SHP77 treated with DMSO at 0.1 percent for 48 hours (cell line): ENCODE measurements at places on chromosomes 13 and 19.

DNA sequence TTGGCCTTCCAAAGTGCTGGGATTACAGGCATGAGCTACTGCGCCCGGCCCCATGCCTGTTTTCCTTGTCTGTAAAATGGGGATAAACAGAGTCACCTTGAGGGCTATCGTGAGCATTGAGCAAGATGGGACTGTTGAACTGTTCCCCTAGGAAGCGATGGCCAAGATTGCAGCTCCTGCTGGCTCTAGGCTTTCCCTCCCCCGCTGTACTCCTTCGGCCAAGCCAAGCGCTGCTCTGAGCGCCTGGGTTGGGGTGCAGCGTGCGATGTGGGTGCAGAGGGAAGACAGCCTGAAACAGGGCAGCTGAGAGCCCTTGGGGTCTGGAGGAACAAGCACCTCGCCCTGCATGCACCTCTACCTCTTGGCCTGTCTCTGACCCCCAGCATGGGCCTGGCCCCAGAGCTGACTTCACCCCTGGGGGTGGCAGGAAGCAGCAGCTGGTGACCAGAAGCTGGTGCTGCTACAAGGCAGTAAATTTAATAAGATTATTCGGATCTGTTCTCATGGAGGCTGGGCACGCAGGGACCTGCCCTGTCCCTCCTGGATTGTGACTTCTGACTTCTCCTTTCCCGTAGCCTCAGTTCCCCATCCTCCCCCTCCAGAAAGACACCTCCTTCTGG, 5.3 kb downstream of the GNG8 start:
- DNase-seq = no peak

DNA sequence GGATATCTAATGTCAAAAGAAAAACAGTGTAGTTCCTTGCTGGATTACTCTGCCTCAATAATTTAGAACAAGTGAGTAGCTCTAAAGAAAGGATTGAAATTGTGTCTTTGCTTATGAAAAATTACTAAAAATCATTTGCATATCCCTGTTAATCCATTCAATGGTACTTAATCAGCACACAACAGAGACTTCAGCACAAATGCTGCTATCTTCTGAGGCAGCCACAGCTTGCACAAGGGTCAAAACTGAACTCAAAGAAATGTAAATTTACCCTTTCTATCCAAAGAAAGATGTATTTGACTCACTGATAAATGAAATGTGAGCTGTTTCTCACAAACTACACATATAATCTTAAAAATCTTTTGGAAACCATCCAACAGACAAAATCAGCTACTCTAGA, 116.2 kb downstream of the LHFPL6 start:
- no peak for DNase-seq

DNA sequence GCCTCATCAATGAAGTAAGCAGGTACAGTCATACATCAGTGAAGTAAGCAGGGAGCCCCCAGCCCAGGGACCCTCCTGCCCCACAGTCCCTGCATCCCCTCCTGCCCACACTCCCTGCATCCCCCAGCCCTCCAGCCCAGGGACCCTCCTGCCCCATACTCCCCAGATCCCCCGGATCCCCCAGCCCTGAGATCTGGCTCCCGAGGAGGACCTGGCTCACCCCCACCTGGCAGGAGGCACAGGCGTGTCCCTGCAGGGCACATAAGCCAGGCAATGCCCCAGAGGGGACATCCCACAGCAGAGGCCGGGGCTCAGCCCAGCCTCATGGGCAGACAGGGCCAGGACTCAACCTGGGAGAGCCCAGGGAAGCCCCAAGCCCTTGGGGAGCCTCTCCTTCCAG, 53.6 kb upstream of the TPM4 start:
- no peak for DNase-seq

DNA sequence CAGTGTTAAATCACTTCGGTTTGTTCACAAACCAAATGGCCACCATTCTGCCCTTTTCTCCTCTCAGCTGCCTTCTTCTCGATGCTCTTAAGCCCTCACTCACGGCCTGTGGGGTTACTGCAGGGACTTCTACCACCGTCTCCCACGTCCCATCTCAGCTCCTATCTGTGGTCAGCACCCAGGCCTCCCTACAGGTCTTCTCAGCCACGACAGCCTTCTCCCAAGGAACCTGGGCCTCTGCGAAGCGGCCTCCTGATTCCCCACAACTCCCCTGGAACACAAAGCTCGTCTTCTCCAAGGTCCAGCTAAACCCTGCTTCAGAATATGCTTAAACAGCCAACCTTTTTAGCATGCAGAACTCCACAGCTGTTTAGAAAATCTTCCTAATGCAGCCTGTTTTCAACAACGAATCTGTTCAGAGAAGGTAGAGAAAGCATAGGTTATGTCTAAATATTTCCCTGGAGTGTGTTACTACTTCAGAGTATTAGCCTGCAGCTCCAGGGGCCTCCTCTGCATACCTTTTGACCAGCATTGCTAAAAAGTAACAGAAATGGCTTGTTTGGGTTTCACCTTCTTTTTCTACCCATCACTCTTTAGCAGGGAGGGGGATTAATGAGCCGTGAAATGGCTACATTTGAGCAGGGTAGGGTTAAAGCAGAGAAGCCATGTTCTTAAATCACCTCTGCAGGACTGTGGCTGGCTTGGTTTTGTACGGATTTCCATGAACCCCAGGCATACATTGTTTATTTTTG, 104.0 kb downstream of the COL4A2 start:
- no peak for DNase-seq

- DNase-seq = no peak
These were observed 3.0 kb upstream of the PGLYRP1 start for GRCh38 chr19:46025835-46026234.

- no peak for DNase-seq
These were observed 1.9 kb upstream of the JUND start for GRCh38 chr19:18283338-18283737.

- no peak for DNase-seq
These were observed 13.1 kb downstream of the CCDC97 start for GRCh38 chr19:41323023-41323422.

DNA sequence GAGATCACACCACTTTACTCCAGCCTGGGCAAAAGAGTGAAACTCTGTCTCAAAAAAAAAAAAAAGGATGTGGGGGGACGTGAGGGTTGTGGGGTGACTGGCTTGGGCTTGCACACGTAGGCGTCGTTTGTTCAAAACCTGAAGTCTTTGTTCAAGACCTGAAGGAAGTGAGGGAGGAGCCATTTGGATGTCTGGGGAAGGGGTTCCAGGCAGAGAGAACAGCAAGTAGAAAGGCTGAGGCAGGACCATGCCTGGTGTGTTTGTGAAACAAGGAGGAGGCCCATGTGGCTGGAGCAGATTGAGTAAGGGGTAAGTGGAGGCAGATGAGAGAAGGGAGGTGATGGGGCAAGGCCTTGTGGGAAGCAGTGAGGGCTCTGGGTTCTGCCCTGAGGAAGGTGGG, 27.8 kb downstream of the PIN1 start:
- DNase-seq = no peak

DNA sequence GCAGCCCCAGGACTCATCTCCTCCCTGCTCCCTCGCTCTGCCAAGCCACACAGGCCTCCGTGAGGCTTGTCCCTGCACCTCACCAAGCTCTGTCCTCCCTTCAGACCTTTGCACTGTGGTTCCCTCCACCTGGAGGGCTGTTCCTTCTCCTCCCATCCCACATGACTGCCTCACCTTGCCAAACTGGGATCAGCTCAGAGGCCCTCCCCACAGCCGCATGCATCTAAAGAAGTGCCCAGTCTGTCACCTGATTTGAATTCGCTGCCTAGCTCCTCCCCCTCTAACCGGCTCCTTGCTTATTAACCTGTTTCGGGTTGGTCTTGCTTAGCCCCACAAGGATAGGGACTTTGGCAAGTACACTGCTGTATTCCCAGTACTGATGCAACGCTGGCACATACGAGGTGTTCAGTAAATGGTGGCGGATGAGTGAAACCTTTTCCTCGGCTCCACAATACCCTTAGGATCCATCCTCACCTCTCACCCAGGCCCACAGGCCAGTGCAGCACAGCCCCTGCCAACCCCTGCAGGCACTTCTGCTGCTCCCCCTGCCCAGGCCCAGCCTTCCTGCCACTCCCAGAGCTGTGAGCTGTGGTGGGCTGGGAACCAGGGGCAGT, 4.4 kb downstream of the AKT2 start:
- no peak for DNase-seq

DNA sequence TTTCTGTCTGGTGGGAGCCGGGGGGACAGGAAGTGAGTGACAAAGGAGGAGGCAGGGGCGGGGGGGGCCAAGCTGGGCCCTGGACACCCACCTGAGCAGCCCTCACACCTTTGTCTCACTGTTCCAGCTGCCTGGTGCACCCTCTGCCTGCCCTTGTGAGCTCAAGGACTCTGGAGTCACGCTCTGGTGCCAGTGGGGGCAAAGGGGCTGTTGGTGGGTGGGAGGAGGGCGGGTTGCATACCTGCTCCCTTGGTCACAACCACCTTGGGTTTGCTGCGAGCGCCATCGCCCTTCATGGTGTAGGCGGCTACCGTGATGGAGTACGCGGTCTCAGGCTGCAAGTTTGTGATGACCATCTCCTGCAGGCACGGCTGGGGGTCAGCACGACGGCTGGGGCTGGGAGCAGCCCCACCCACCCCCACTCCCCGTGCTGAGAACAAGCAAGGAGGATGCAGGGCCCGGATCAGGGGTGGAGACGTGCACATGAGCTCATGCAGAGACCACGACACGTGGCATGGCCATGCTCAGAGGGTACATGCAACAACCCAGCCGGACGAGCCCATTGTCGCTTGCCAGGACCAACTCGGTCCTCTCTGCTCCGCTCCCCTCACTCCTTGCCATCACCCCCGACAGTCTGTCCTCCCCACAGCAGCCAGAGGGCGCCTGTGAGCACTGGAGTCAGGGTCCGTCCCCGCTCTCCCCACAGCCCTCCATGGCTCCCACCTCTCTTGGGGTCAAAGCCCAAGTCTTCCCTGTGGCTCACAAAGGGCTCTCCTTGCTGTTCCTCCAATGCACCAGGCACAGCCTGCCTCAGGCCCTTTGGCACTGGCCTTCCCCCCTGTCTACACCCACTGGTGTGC, 114.9 kb downstream of the PTPRS start:
- no peak for DNase-seq

DNA sequence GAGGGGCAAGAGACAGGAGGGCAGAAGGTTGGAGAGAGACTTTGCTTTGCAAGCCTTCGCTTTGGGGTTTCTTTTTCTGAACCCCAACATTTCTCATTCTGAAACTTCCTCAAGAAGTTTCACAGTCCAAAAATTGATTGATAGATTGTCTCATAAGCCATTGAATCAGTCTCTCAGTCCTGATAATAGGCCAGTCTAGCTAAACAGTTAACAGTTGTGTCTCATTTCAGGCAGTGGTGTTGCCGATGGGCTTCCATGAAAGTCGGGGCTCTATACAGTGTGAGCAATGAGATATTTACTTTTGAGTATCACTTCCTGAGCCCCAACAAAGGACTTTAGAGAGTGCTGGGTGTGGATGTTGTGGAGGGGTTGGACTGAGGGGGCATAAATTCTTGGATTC, 26.5 kb upstream of the SPRY2 start:
- DNase-seq = no peak

- DNase-seq = no peak
These were observed 199.0 kb downstream of the GGACT start for GRCh38 chr13:100389617-100390016.

GRCh38 chr13:85040215-85040614, 759.0 kb downstream of the SLITRK6 start:
- no peak for DNase-seq

DNA sequence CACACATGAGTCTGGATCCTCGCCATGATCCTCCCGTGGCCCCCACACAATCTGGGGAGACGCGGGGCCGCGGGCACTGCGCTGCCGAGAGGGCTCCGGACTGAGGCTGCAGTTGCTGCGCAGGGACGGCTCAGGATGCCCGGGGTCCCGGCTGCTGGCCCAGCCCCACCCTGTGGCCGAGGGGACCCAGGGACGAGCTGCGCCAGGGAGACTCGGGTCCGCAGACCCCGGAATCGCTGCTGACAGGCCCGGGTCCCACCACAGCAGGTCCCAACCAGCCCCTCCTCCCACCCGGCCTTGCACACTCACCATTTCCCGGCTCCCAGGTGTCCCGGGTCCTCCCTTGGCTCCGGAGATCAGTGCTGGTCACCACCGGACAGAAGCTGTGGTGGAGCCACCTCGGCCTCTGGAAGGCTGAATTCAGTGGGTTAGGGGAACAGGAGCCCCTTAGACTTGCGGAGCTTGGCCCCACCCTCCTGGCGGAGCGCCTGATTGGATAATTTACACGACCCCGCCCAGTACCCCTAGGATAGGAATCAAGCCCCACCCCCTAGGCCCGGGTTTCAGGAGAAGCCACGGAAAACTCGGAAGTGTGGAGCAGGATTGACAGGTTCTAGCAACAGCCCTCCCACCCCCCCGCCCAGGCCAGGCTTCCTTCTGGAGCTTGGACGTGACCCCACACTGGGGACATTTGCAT, 57.4 kb downstream of the ZNF44 start:
- DNase-seq = no peak

- no peak for DNase-seq
These were observed 65.9 kb downstream of the ZNF627 start for GRCh38 chr19:11663181-11663591.

- DNase-seq = no peak
These were observed 102.8 kb downstream of the KATNAL1 start for GRCh38 chr13:30204564-30204963.

GRCh38 chr13:64482373-64482772, 2747.8 kb downstream of the PCDH9 start:
- DNase-seq = no peak

DNA sequence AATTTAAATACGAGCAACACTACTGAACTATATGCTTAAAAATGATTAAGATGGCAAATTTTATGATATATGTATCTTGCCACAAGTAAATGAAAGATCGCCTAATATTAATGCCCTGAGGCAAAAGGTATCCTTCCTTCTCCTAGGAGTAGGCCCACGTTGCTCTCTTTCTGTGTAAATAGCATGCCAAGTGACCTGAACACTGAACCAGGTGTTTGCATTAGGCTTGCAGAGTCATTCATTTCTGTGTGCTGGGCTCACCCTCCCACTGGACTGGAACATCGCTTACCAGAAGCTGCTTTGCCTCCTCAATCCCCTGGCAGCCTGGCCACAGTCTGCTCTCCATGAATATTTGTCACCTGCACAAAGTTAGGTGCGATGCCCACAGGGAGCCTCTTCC, 83.3 kb upstream of the TNFSF11 start:
- DNase-seq = no peak
